ENCODE measurements at places on chromosomes 1 and 21.

DNA sequence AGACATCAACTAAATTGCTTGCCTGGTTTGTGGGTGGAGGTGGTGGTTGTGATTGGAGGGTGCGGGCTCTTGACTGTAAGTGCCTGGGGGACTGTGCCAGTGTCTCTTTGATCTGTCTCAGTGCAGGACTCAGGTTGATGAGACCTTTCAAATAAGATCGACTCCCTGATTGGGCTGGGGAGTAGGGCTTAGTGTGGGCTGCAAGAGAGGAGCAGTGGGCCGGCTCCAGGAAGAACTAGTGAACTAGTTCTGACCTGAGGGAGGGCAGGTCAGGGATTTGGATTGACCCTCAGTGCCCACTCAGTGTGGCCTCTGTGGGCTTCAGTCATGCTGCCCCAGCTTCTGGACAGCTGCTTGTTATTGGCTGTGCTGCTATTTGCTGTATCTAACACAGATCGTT lies 130.6 kb upstream of the CACNA1E start:
- no peaks in the 10 kb centered on the region for H3K27me3 ChIP-seq
- H3K4me3 ChIP-seq: no peak overlapping the region
- H3K36me3 ChIP-seq: no peaks in the 10 kb centered on the region
- DNase-seq: no peak
- H3K27ac ChIP-seq: no peak overlapping the region

- no peak overlapping the region for H3K4me3 ChIP-seq
- H3K36me3 ChIP-seq: no peaks in the 10 kb centered on the region
- H3K27ac ChIP-seq: no peak overlapping the region
These were observed 145.4 kb downstream of the C1orf21 start for GRCh38 chr1:184532199-184532598.

DNA sequence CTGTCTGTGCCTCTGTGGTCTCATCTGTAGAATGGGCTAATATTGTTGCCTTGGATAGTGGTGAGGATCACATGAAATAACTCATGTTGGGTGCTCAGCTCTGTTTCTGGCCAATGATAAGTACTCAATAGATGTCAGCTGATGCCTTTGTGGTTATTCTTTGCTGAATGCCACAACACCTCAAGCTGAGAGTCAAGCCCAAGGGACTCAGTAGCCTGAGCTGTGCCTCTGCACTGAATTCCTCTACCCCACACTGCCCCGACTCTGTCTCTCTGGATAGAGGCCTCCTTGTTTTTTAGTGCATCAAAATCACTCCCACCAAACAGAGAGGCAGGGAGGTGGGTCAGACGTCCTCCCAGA lies 196.1 kb upstream of the VAMP3 start:
- H3K36me3 ChIP-seq: no peaks in the 10 kb centered on the region
- DNase-seq: no peak
- no peak overlapping the region for H3K27ac ChIP-seq
- no peaks in the 10 kb centered on the region for H3K4me1 ChIP-seq
- no peaks in the 10 kb centered on the region for H3K27me3 ChIP-seq
- no peak overlapping the region for H3K4me3 ChIP-seq

- no peaks in the 10 kb centered on the region for H3K4me1 ChIP-seq
- no peak overlapping the region for H3K4me3 ChIP-seq
- no peak overlapping the region for H3K27ac ChIP-seq
- H3K27me3 ChIP-seq: no peaks in the 10 kb centered on the region
- no peaks in the 10 kb centered on the region for H3K36me3 ChIP-seq
These were observed 265.5 kb downstream of the PTPRC start for GRCh38 chr1:198904321-198904720.

- no peaks in the 10 kb centered on the region for H3K27me3 ChIP-seq
- H3K4me3 ChIP-seq: no peak overlapping the region
- H3K4me1 ChIP-seq: no peaks in the 10 kb centered on the region
- no peak overlapping the region for H3K27ac ChIP-seq
These were observed 33.3 kb downstream of the C2CD2 start for GRCh38 chr21:41920476-41920875.

DNA sequence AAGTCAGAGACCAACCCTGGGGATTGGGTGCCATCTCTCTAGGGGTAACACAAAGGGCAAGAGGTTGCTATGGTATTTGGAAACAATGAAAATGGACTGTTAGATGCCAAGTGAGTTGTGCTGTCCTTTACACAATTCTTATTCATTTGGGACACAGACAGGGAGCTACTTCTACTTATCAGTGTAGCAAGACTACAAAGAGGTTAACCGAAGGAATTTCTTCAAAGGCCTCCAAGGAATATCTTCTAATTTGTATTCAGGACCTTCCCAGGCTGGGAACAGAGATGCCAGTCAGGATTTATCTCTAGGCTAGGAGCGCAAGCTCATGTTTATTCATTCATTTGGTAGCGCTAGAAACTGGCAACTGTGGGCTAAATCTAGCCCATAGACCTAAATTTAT lies 2.6 kb downstream of the NAXE start:
- H3K27ac ChIP-seq: no peak overlapping the region
- H3K27me3 ChIP-seq: no peaks in the 10 kb centered on the region
- H3K4me1 ChIP-seq: no peaks in the 10 kb centered on the region

DNA sequence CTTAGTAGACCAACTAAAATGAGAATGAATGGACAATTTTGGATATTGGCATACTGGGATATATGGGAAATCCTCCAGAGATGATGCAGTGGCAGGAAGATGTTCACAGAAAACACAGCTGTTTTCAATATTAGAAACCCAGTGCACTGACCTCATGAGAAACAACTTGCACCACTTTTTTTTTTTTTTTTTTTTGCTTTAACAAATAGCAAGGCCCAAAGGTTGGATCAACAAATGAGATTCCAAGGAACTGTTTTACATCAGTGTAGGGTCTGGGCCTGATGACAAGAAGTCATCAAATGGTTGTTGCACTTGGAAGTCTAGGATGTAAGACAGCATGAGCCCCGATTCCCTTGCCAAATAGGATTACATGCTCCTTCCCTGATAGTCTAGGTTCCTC lies 110.7 kb downstream of the SLC25A24 start:
- DNase-seq: no peak
- H3K4me3 ChIP-seq: no peak overlapping the region
- no peaks in the 10 kb centered on the region for H3K36me3 ChIP-seq
- H3K27ac ChIP-seq: no peak overlapping the region
- no peaks in the 10 kb centered on the region for H3K4me1 ChIP-seq

GRCh38 chr1:156285437-156285836 lies 1.3 kb downstream of the TMEM79 start:
- H3K4me1 ChIP-seq: no peaks in the 10 kb centered on the region
- 0 out of 2 replicates have a peak, but pooled peaks cover 2% of the 10 kb centered on the region for H3K36me3 ChIP-seq
- H3K27ac ChIP-seq: no peak overlapping the region
- H3K4me3 ChIP-seq: no peak overlapping the region
- no peak for DNase-seq

GRCh38 chr1:9538669-9539164 lies 548 bp upstream of the SLC25A33 start:
- no peaks in the 10 kb centered on the region for H3K36me3 ChIP-seq
- no peak overlapping the region for H3K4me3 ChIP-seq
- H3K4me1 ChIP-seq: peaks cover 4% of the 10 kb centered on the region
- no peak overlapping the region for H3K27ac ChIP-seq
- DNase-seq: no peak
- H3K27me3 ChIP-seq: no peaks in the 10 kb centered on the region

GRCh38 chr1:15863156-15863901 lies 15.8 kb downstream of the SPEN start:
- H3K4me3 ChIP-seq: no peak overlapping the region
- no peaks in the 10 kb centered on the region for H3K27me3 ChIP-seq
- H3K27ac ChIP-seq: no peak overlapping the region
- no peaks in the 10 kb centered on the region for H3K36me3 ChIP-seq

Measured in iPS DF 6.9 (cell line).